Activated CD4-positive, alpha-beta T cell treated with anti-CD3 and anti-CD28 coated beads, Interleukin-10, Interleukin-2, amounts not matched to agents 100 ng/mL and 50 ng/mL, durations not matched to agents 16 hours and 8 hours (primary cell): ENCODE measurements at places on chromosomes 12 and 14.

- DNase-seq = no peak
These were observed 473.9 kb downstream of the BCL11B start for GRCh38 chr14:98798099-98798498.

GRCh38 chr12:602700-603068 lies 60.6 kb downstream of the NINJ2 start:
- no peak for DNase-seq

DNA sequence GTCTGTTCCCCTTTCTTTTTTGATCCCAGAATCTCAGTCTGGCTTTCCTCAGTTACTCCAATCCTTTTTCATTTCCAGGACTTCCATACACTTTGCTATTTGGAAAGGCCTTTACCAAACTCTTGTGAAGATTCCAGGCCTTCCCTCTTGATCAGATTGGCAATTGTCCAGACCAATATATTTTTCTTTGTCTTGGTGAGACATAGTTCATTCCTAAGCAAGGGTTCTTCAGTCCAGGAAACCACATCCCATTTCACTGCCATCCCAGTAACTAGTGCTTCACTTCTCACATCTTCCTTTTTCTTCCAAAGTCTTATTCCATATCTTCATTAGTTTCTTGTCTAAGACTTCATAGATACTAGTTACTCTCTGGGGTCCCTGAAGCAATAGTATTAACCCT lies 2.1 kb upstream of the PTPRQ start:
- no peak for DNase-seq

GRCh38 chr12:76424941-76425340 lies 76.7 kb upstream of the BBS10 start:
- DNase-seq = no peak

DNA sequence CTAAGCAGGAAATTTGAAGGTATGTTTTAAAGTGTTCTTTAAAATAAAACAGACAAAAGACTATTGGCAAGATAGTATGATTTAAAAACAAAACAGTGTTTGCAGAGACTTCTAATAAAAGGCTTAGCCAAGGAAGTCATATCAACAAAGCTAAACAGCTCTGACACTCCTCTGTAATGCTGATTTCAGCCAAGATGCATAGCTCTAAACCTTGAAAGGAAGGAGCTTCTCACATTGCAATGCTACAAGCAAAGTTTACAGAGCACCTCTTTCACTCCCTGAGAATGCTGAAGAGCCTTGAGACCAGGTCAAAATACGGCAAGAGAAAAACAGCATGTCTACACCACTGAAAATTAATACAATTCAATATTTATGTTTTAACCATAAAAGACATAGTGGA lies 51.8 kb downstream of the PARP11 start:
- DNase-seq = no peak

GRCh38 chr14:105427412-105427811 lies 7.8 kb downstream of the MTA1 start:
- DNase-seq = no peak

DNA sequence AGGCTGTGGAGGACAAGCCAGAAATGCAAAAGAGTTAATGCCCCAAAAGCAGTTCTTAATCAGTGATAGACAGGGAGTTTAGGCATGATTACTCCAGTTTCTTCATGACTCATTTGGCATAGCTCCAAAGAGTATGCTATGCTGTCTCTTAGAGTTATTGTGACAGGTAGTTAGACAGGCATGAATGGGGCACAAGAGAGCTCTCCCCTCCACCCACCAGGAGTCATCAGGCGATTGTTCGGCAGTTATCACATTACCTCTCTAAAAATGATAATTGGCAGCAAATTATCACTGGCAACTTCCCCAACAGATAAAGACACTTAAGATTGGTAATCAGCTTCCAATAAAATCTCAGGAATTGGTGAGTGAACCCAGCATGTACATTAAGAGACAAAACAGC lies 320.1 kb downstream of the DAD1 start:
- peak; percentile 23 for DNase-seq

DNA sequence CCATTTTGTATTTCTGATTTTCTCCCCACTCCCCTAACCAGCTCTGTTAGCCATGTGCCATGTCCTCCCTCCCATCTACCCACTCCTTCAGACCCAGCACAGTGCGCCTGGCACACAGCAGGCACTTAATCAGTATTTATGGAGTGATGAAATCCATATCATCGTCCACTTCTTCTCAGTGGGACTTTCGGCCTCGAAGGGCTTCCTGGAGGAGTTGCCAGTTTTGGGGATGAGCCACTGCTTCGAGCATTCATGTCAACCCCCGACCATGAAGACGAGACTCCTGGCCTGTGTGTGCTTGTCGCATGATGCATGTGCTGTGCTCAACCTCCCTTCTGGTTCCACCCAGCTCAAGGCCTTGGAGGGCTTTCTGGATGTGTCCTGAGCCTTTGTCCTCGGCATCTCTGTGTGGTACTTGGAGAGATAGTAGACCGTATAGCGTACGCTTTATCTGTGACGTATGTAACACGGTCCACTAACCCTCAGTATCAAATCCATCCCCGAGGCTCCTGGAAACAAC lies 119.5 kb upstream of the RTL1 start:
- DNase-seq = no peak

DNA sequence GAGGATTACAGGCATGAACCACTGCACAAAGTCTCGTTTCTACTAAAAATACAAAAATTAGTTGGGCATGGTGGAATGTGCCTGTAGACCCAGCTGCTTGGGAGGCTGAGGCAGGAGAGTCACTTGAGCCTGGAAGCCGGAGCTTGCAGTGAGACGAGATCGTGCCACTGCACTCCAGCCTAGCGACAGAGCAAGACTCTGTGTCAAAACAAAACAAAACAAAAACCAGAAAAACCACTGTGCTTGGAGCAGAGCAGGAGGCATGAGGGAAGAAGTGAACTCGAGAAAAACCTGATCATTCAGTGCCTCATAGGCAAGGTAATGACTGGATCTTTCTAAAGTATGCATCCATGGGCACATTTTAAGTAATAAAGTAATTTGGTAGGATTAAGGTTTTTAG lies 487.8 kb downstream of the KCNH5 start:
- no peak for DNase-seq

DNA sequence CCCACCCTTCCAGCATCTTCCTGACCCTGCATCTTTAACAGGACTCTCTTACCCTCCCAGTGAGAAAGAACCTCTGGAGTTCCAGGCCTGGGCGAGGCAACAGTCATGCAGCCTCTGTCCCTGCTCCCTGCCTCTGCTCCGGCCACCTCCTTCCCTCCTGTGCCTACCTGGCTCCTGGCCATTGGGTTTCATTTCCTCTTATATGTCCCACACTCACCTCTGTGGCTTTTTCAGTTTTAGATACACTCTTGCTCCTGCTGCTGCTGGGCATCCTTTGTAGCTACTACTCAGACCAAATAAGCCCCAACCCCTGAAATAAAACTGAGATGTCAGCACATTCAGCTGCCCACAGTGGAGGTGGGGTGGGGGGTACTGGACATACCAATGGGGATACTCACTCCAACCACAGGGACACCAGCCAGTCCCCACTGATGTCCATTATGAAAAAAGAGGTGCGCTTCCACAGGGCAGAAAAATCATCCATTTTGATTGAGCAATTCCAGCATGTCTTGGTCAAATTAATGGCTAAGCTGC lies 99.1 kb upstream of the NRXN3 start:
- DNase-seq = no peak

GRCh38 chr12:56995930-56996496 lies 10.3 kb downstream of the ZBTB39 start:
- DNase-seq = no peak

DNA sequence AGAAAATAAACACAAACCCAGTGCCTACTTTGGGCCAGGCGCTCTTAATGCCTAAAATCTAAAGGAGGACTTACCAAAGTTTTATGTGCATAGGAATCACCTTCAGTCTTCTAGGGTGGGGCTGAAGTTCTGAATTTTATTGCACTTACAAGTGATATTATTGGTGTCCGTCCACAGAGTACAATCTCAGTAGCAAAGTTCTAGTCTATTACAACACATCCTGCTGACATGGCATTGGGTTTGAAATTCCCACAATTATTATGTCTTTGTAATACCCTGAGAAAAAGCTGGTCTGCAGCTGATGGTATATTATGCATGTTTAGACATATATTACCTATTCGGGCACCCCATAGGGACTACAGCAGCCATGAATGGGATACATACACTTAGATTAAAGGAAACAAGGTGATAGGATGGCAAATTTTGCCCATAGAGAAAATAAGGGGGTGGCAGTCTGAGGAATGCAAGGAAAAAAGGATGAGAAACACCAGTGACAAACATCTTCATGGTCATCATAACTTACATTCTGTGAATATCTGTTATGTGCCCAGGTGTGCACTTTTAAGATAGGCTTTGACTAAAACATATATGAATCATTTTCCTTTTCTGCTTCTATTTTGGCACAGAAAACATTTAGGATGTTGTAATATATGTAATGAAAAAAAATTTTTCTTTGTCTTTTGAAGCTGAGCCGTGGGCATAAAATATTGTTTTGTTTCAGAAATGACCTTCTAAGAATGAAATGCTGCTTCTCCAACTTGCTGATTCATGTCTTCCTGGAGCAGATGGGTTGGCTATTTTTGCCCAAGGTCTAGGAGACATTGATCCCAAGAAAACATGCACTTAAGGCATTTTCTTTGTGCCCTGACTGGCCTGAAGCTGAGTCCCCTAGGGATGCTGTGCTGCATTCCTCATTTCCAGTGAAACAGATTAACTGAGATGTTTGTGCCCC lies 27.2 kb upstream of the ALG10 start:
- DNase-seq = no peak

GRCh38 chr12:57224973-57225679 lies 4.4 kb upstream of the SHMT2 start:
- DNase-seq = peak; percentile 79

DNA sequence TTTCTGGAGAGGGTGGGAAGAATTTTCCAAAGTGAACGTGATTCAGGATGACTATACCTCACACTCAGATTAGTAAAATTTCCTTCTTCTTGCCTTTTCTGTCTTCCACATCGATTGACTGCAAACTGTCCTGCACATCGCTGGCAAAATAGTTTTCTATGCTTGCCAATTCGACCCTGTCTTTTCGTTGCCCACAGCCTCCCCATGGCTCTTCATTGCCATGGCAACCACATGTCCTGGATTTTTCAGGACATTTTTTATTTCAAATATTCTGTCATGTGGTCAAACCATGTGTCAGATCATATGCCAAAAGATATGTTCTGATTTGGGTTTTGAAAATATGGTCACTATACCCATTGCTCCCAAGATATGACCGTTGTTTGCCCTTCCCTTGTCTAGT lies 46.9 kb upstream of the OTX2 start:
- no peak for DNase-seq

- no peak for DNase-seq
These were observed 4.2 kb upstream of the KRT5 start for GRCh38 chr12:52524241-52524897.

DNA sequence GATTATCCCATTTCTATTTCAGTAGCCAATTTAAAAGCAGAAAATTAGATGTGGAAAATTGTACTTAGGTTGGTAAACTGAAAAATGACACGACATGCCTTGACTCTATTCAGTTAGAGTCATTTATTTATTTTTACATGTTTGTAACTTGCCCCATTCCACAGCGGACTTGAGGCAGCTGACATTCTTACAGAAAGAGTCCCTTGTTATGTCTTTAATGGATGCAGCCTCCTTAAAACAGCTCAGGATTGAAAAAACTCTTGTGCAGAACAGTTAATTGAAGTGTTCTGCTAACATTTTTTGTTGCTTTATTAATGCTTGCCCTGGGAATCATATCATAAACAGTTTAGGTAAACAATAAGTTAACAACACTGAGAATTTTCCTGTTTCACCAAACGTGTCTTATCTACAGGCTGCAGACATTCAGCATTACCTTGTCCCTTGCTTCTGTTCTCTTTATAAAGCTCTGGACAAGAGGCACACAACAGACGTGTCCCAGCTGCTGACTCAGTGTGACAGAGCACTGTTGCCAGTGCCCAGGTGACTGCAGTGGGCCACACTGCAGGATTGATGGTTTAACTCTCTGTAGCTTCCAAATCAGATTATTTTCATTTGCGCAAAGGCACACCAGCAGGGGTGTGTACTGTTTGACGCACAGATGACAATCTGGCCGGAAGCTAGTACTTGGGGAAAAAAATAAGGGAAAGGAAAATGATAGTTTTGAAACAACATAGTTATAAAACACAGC lies 101.6 kb downstream of the PELI2 start:
- DNase-seq = no peak

- no peak for DNase-seq
These were observed 149.4 kb downstream of the BCL11B start for GRCh38 chr14:99122521-99123125.

DNA sequence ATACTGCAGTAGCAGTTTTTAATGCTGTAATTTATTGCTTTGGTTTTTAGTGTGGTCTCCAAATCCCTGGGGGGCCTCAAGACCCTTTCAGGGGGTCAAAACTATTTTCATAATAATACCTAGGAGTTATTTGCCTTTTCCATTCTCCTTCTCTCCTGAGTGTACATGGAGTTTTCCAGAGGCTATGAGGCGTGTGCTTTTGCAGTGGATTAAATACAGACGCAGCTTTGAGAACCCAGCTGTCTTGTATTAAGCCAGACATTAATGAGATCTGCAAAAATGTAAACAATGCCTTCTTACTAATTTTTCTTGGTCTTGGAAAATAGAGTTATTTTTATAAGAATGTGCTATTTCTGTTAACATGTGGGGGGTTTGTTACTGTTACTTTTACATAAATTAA lies 68.6 kb downstream of the SLC25A47 start:
- no peak for DNase-seq

DNA sequence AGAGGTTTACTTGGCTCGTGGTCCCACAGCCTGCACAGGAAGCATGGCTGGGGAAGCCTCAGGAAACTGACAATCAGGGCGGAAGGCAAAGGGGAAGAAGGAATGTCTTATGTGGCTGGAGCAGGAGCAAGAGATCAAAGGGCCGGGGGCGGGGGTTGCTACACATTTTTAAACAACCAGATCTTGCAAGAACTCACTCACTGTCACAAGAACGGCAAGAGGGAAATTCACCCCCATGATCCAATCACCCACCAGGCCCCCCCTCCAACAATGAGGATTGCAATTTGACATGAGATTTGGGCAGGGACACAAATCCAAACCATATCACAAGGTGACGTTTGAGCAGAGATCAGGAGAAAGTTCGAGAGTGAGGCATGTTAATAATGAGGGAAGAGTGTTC lies 163.7 kb upstream of the RPH3A start:
- no peak for DNase-seq

- DNase-seq = no peak
These were observed 12.0 kb upstream of the SLC2A14 start for GRCh38 chr12:7884689-7885088.

- no peak for DNase-seq
These were observed 42.9 kb upstream of the FZD10 start for GRCh38 chr12:130119241-130119861.

GRCh38 chr12:92771001-92771400 lies 68.2 kb downstream of the PLEKHG7 start:
- DNase-seq = no peak

GRCh38 chr14:105039458-105040205 lies 18.7 kb upstream of the CDCA4 start:
- no peak for DNase-seq

DNA sequence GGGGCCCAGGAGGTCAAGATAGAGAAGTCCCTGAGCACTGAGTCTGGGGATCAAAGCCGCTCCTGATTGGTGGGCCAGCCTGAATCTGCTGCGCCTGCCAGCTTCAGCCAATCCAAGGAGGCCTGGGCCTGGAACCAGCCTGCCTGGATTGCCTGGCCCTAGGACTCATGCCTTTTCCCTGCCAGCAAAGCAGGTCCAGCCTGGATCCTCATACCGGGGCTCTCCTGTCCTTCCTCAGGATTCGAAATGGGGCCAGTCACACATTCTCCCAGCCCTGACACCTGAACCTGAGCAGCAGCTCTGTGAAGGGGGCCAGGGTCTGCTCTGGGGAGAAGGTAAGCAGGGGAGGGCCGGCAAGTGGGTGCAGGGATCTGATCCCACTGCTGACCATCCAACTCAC lies 81.9 kb downstream of the NINJ2 start:
- no peak for DNase-seq
